Panc1 (cell line): ENCODE measurements at places on chromosomes 11 and 22. TPM values are rescaled to one million over a fixed set of nuclear protein-coding genes. Genes with fewer than 3 reads are reported as not detected.

RHBDD3 gene
- total RNA-seq, result 49.6 TPM

OR2AG2 gene
- total RNA-seq, result 0.18 TPM

OR51E2 gene
- total RNA-seq, result not detected

SEC14L6 gene
- not detected for total RNA-seq

SYT13 gene
- 0.13 TPM for total RNA-seq

C11orf16 gene
- 0.15 TPM for total RNA-seq

YPEL4 gene
- not detected for total RNA-seq

KIAA1671 gene
- total RNA-seq, result 48.1 TPM

MPZL3 gene
- 1.0 TPM for total RNA-seq

DKK3 gene
- 116 TPM for total RNA-seq

PRRG4 gene
- total RNA-seq, result 0.87 TPM

TEF gene
- total RNA-seq, result 7.8 TPM

BEST1 gene
- total RNA-seq, result 0.13 TPM

OR51B2 gene
- total RNA-seq, result not detected

OR52E6 gene
- total RNA-seq, result not detected

CBX7 gene
- 14.5 TPM for total RNA-seq

NXPE4 gene
- total RNA-seq, result not detected

CCDC87 gene
- 2.0 TPM for total RNA-seq

KDM4D gene
- total RNA-seq, result 0.87 TPM

MEI1 gene
- 0.18 TPM for total RNA-seq

RTCB gene
- total RNA-seq, result 55.9 TPM

TEX12 gene
- 0.23 TPM for total RNA-seq

SMIM35 gene
- total RNA-seq, result not detected

NEFH gene
- 0.08 TPM for total RNA-seq

TEAD1 gene
- total RNA-seq, result 102 TPM

TRMT112 gene
- total RNA-seq, result 341 TPM

FGF4 gene
- not detected for total RNA-seq

DDIAS gene
- 22.9 TPM for total RNA-seq

C11orf97 gene
- total RNA-seq, result not detected

LARGE2 gene
- total RNA-seq, result 1.4 TPM

GLYAT gene
- total RNA-seq, result not detected

GRIK4 gene
- 0.62 TPM for total RNA-seq

MYRF gene
- 2.8 TPM for total RNA-seq

ENTHD1 gene
- total RNA-seq, result not detected

HPX gene
- total RNA-seq, result 1.0 TPM

EHF gene
- 0.51 TPM for total RNA-seq

MAJIN gene
- not detected for total RNA-seq

ALDH3B1 gene
- total RNA-seq, result 18.3 TPM

TTC28 gene
- 24.8 TPM for total RNA-seq

CDC42BPG gene
- 4.1 TPM for total RNA-seq

CHRDL2 gene
- 0.15 TPM for total RNA-seq
